Cortex of kidney (tissue), 1 donor: ENCODE measurements at places on chromosomes 12 and 14.

DNA sequence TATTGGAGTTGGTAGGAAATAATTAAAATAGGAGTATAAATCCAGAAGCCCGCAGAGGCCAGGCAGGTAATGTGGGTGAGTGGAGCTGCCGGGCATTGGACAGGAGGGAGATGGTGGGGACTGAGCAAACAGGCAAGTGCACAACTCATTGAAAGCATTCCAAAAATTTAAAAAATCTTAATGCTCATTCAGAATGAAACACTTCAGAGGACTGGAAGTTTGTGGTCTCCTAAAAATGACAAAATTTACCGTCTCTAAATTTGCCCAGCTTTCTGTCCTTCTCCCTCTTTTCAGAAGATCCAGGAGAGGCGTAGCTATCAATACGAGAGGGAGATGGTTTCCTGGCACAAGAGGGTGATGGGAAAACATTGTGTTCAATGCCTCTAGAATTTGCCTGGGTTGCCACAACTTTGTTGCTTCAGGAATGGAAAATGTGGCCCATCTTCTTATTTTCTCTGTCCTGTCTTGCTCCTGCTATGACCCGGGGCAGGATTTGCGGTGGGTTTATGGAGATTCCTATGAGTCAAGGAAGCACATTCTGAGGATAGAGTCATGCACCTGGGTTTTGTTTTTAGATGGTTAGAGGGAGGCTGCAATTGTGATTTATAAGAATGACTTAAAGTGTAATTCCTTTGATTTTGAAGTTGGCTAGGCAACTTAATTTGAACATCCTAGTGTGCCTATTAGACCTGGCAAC lies 72.2 kb downstream of the BORCS5 start:
- DNase-seq = no peak

GRCh38 chr14:78143489-78144145 lies 26.6 kb upstream of the NRXN3 start:
- no peak for DNase-seq

- DNase-seq = no peak
Observed at GRCh38 chr14:55929136-55929535, 189.1 kb upstream of the PELI2 start.

DNA sequence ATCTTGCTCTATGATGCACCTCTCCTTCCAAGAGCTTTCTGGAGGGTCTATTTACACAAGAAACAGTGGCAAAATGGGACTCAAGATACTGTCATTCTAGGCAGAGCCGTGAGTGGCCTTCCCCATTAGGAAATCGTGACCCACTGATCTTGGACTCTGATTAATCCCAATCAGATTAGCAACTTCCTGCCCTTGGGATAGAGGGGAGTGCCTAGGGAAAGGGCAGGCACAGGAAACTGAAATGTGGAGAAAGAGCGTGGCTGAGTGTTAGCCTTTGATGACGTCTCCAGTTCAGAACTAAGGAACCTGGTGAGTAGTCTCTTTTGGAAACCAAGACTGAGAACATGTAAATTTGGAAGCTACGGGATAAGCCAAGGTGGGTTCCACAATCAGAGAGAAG lies 76.1 kb downstream of the NUAK1 start:
- no peak for DNase-seq

DNA sequence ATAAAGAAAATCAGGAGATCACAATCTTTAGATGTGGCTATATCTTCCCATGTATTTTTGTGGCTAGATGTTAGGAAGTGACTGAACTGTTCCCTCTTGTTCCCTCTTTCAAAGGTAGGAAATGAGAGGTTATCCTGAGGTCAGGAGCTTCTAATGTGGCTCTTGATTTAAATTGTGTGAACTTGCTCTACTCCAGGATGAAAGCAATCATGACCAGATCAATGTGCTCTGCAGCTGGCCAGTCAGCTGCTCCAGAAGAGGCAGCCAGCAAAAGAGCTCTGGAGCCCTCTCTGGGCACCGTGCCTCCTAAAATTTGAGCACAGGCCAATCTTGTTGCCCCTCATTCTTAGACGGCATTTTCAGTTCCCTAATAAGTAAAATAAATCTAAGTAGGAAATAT lies 32.0 kb downstream of the CDK17 start:
- no peak for DNase-seq

GRCh38 chr12:46374310-46374709 lies 1.7 kb upstream of the SLC38A2 start:
- DNase-seq = no peak

DNA sequence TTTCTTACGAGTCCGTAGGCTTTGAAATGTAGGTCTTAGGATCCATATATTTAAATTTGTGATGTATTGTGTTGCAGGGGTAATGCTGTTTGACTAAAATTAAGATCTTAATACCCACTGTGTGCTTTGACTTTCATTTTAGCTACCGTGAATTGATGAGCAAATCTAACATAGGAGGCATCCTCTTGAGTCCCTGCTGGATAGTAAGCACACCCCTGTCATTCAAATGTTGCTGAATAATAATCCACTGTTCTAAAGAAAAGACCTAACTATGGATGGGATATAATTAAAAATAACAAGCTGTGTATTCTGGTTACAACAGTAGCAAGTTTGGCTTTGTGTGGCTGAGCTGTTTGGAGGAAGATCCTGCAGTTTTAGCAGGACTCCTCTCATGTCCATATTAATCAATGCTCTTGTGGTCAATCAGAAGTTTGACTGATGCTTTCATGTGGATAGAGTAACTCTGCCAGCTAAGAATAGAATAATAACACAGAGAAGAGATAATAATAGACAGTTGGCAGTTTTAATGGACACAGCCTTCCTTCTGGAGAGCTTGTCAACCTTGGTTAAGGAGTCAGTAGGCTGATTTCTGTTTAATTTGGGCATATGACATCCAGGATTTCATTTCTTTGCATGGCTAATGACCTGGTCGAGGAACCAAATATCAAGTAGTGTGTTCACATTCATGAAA lies 148.1 kb upstream of the MIS18BP1 start:
- no peak for DNase-seq

DNA sequence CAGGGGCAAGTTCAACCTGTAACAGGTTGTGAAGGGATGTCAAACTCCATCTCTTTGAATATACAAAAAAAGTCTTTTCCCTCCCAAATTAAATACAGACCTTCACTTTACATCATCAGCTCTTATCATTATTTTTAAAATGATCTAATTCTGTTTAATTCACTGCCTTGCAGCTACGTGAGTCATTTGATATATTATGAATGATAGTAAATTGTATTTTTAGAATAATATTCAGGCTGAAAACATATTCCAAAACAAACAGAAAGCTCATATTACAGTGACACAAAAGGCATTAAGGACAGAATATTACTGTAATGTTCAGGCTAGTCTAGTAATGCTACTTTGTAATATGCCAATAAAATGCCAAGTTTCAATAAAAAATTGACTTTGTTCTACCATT lies 53.3 kb downstream of the BCAT1 start:
- no peak for DNase-seq

- DNase-seq = no peak
Observed at GRCh38 chr14:22561366-22561660, 27.7 kb downstream of the DAD1 start.

DNA sequence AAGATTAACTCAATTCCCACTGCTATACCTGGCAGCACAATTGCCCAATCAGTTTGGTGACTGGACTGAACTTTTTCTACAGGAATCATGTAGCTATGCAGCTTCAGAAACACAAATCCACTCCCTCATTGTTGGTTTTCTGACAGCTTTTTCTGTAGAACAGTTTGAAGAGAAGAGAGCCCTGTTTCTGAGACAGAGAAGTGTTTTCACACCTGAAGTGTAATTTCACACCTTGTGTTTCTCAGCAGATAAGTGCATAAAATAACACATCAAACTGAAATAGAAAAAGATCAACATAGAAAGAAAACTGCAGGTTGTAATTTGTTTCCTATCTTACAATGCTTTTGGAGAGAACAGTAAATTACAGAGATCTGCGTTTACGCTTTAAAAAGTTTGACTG lies 335.6 kb downstream of the SNAPC1 start:
- no peak for DNase-seq

DNA sequence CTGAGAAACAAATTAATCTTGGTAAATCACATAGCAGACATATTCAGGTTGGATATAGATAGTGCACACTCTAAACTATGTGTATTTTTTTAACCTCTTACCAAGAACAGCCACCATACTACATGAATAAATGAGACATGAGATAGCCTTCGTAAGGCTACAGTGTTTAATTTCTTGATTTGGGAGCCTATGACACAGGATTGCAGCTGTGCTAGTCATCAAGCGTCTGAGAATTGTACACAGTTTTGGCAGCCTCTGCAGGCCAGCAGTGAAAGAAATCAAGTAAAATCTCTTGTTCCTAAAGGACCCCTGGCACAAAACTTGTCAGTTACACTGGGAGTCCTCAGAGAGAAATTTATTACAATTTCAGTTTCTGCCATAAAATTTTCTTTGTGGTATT lies 236.1 kb downstream of the C12orf50 start:
- DNase-seq = no peak

- DNase-seq = no peak
Observed at GRCh38 chr14:92952481-92953298, 29.7 kb downstream of the CHGA start.

DNA sequence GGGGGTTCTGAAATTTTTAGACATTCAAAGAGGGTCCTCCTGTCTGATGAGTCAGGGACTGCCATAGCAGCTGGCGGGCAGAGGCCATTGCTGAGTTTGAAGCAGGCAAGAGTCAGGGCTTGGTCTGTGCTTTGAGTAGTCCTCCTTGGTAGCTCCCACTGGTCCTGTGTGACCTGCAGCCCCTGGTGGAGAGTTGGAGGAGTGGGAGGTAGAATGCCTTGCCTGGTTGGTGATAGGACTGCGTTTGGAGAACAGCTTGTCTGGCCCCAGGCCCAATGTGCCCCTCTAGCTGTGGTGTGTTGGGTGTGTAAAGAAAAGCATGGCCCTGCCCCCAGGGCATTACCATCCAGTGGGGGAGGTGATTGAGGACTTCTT lies 116.7 kb downstream of the BEGAIN start:
- DNase-seq = no peak

GRCh38 chr12:95884998-95885397 lies 26.2 kb downstream of the SNRPF start:
- DNase-seq = no peak

DNA sequence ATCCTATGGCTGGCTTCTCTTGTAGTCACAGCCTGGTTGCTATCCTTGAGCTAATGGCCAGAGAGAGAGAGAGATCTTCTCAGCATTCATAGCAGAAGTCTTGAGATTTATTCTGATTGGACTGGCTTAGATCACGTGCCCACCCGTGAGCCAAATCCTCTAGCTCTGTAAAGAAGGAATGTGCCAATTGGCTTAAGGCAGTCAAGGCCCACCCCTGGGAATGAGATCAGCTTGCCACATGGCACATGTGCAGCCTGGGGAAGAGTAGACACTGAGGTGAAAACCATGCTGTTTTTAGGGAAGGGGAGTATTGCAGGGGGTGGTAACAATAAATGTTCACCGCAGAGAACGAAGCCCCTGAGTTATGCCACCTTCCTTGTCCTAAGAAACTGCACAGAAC lies 36.3 kb downstream of the PLEKHG7 start:
- DNase-seq = no peak

DNA sequence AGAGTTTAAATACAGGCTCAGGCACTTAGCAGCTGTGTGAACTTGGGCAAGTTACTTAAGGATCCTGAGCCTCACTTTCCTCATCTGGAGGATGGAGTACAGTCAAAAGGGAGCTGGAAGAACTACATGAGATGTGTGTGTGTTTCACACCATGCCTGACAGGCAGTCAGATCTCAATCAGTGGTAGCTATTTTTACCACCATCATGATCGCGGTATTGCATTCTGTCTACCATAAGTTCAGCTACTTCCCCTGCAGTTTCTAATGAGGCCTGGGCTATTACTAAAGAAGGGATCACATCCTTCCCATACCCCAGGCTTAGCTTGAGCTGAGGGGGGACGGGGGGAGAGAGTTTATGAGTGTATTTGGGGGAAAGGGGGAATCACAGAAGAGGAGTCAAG lies 7.0 kb downstream of the AQP6 start:
- no peak for DNase-seq

DNA sequence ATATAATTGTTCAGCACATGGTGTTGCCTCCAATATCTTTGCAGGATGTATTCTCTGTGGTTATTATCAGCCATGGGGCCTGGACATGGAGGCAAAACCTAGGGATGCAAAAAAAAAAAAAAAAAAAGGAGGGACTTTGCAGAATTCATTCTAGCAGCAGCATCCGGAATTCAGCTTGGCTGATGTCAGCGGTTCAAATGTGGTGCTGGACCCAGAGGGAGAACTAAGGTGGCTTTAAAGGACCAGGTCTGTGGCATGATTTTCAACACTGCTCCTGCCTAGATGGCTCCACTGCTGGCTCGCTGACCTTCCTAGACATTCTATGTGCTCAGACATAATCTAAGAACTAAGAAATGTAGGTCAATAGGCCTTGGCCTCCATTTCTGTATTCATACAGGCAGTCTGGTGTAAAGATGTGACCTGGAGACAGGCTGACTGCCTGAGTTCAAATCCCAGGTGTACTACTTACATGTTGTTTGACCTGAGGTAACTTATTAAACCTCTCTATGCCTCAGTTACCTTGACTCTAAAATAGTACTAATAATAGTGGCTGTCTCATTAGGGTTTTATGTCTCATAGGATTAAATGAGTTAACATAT lies 108.6 kb downstream of the PPM1A start:
- no peak for DNase-seq

DNA sequence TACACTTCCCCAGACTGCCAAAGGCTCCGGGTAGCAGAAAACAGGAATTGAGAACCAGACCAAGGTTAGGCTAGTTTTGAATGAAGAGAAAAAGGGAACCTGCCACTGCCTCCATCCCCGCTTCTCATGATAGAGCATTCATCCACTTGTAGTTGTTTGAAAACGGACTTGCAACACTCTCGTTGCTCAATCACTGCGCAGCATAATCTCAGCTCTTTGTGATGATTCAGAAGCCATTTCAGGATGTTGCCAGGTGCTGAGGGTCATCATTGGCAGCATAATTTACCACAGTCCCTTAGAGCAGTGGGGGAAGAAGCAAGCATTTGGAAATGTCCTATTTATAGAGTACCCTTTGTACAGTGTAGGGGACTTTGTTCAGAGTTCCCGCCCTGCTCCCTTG lies 25.6 kb downstream of the KCNK13 start:
- DNase-seq = no peak

- no peak for DNase-seq
Observed at GRCh38 chr12:109432431-109432830, 44.7 kb downstream of the KCTD10 start.

DNA sequence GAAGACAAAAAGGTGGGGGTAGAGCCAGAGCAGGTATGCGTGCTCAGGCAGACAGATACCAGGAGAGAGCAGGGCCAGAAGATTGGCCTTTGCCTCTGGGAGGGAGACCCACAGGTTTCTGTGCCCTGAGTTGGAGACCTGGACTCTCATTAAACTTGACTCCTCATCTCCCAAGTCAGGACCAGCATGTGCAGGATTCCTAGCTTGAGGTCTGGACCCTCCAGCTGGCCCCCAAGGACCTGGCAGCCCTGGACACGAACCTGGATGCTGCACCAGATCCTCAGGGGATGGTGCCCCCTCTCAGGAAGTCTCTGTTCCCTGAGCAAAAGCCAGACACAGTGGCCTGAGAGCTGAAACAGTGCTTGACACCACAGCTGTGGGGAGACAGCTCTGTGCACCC lies 10.5 kb upstream of the KRT73 start:
- no peak for DNase-seq
